ENCODE measurements at places on chromosomes 3 and 15.

GRCh38 chr3:193174140-193174539 lies 66.9 kb upstream of the PLAAT1 start:
- DNase-seq, result no peak

DNA sequence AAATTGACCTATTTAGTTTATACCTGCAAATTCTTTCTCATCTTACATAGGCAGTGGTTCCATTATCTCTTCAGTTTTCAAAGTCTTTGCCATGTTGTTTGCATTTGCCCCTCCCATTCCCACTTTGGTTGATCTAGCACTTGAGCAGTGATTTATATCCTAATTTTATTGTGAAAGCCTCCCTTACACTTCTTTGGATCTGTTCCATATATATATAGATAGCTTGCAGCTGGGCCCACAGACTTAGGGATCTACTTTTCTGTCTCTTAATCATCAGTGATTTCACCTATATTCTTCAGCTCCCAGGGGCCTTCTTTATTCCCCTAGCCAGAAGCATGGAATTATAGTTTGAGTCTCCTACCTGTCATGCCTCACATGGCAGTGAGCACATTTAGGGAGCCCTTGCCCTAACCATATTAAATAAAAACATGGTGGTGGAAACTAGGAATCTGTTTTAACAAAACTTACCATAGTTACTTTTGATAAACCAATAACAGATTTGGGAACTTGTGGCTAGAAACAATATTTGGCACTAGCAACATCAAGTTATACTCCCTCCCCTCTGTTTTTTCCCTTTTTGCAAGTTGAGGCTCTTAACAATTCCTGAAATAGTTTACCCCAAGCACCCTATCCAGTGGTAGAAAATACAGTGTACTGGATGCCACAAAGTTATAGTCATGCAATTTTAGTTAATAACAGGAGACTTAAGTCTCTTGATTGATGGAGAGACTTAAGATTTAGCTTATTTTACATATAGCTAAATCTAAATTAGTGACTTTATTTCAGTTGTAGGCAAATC lies 41.7 kb downstream of the ARIH1 start:
- no peak for DNase-seq

- no peak for DNase-seq
Measured at GRCh38 chr15:77901921-77902750, 175.4 kb downstream of the TBC1D2B start.

DNA sequence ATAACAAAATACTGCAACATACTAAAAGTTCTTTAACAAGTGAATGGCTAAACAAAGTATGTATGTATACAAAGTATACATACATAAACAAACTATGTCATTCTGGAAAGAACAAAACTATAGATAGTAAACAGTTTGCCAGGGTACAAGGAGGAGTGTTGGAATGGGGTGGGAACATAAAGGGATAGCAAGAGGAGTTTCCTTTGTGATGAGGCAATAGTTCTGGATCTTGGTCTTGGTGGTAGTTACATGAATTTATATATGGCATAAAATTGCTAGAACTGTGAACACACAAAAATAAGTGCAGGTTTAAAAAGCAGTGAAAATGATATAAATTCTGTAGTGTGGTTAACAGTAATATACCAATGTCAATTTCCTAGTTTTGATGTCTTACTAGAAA lies 22.0 kb downstream of the ZNF148 start:
- no peak for DNase-seq

DNA sequence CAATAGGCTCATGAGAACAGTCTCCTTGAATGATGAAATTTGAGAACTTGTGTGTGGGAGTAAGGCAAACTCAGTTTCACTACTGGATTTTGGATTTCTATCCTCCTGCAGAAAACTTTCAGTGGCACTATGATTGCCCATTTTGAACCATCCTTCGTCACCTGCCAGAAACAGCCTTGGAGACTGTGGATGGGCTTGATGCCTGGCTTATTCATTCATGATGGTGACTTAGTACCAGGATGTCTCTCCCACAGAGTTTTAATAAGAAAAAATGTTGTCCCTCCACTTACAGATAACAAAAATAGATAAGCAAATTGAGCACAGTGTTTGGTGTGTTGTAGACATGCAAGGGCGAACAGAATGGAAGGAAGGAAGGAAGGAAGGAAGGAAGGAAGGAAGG lies 53.5 kb upstream of the CPNE4 start:
- no peak for DNase-seq

DNA sequence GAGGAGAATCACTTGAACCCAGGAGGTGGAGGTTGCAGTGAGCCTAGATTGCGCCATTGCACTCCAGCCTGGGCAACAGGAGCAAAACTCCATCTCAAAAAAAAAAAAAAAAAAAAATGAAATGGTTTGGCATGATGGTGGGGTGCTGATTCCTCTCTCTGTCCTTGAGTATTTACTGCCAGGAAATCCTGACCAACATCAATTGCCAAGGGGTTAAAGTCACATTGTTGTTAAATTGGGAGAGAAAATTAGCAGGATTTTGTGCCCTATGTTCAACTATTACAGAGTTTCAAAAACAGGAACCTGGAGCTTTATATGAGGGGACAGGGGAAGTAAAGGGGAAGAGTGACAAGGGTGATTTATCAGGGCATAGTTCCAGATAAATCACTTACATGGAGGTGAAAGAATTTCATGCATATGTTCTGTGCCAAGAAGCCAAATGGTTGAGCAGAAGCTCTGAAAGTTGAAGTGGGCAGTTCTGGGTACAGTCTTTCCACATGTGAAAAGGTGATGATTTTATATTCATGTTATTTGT lies 70.5 kb upstream of the TSEN2 start:
- no peak for DNase-seq

- DNase-seq, result no peak
Measured at GRCh38 chr3:160049565-160049964, 60.9 kb downstream of the IL12A start.

GRCh38 chr3:38000242-38000916 lies 9.8 kb downstream of the VILL start:
- no peak for DNase-seq

DNA sequence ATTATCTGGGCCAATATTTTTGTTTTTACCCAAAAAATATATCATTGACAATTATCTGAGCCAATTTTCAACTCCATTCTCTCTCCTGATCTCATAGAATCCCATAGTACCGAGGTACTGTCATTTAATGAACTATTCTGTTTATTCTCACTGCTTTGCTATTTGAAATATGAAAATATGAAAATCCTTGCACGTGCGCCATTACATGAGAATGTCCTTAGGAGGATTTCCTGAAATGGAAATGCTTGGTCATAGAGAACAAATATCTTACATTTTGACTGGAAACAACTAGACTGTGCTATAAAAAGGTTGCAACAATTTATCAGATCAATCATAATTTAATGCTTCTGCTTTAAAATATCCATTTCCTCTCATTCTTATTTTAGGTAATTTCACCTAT lies 18.3 kb downstream of the FRMD4B start:
- DNase-seq, result no peak
